CD4-positive, alpha-beta T cell treated with Interleukin-17A for 4 hours (primary cell): ENCODE measurements at places on chromosomes 1 and 21.

DNA sequence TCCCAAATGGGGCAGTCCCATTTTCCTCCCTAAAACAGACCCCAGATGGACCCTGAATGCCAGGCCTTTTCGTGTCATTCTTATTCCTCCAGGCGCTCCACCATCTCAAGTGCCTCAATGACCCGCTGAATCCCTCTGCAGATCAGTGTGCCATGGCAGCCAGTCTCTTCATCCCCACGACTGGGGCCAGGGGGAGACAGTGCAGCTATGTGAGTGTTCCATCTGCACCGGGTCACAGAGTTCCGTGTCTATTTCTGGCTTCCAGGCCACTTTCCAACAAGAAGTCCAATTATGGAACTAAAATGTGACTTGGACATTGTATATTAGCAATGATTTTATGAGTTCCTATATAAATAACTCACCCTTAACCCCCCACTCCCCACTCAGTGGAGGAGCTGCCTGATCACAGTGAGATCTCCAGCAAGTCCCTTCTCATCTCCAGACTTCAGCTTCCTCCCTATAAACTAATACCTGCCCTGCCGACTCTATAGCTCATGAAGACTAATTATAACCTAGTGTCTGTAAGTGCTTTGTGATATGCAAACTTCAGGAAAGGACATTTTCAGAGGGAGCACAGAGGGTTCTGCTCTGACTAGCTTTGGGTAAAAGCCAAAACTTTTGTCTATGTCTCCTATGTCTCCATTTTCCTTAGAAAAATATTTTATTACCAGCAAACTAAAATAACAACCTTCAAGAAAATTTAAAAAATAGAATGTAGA lies 56.3 kb upstream of the NFASC start:
- DNase-seq, result no peak

GRCh38 chr1:116855773-116856201 lies 53.9 kb upstream of the PTGFRN start:
- no peak for DNase-seq

GRCh38 chr21:40680311-40680710 lies 166.6 kb downstream of the DSCAM start:
- DNase-seq, result no peak

- no peak for DNase-seq
Measured at GRCh38 chr1:206079135-206079534, 26.2 kb downstream of the RHEX start.

GRCh38 chr1:171597203-171597602 lies 24.8 kb upstream of the MYOCOS start:
- DNase-seq, result no peak

DNA sequence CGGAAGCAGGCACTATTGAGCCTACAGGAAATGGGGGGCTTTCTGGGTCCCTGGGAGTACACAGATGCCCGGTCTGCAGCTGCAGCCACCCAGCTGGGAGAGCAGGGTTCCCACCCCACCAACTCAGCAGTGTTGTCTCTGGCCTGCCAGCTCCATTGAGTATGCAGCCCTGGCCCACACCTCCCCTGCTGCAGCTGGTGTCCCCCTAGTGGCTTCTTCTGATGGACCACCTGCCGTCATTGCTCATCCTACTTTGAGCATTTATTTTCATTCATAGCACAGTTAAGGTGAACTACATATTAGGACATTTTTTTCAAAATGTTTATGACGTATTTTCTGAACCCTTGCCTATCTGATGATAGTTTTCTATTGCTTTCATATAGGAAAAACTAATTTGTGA lies 189.8 kb upstream of the LYPLAL1 start:
- no peak for DNase-seq
